Muscle of leg (tissue), 16 donors: ENCODE measurements at places on chromosomes 12 and 14.
A peak's percentile ranks its signal among the peaks of the same experiment; 100 is the strongest.

- H3K27ac ChIP-seq: peak overlapping the region; percentile 47
- DNase-seq: peak; percentile 91
- H3K36me3 ChIP-seq: no peaks in the 10 kb centered on the region
- peaks cover 5% of the 10 kb centered on the region for H3K27me3 ChIP-seq
- H3K4me3 ChIP-seq: no peak overlapping the region
- H3K4me1 ChIP-seq: peaks cover 24% of the 10 kb centered on the region
Observed at GRCh38 chr14:96176811-96177211, 27.8 kb upstream of the BDKRB2 start.

GRCh38 chr14:92970271-92970670, 47.3 kb downstream of the CHGA start:
- H3K4me3 ChIP-seq: no peak overlapping the region
- no peaks in the 10 kb centered on the region for H3K36me3 ChIP-seq
- peaks cover 19% of the 10 kb centered on the region for H3K4me1 ChIP-seq
- no peaks in the 10 kb centered on the region for H3K27me3 ChIP-seq
- no peak overlapping the region for H3K27ac ChIP-seq

- H3K4me1 ChIP-seq: peaks cover 88% of the 10 kb centered on the region
- H3K36me3 ChIP-seq: no peaks in the 10 kb centered on the region
- DNase-seq: peak; percentile 53
- no peak overlapping the region for H3K4me3 ChIP-seq
- no peaks in the 10 kb centered on the region for H3K27me3 ChIP-seq
- H3K27ac ChIP-seq: peak overlapping the region; percentile 99
Observed at GRCh38 chr14:77037938-77038568, 9.5 kb upstream of the IRF2BPL start.

- H3K4me1 ChIP-seq: peaks cover 12% of the 10 kb centered on the region
- no peak overlapping the region for H3K4me3 ChIP-seq
- H3K36me3 ChIP-seq: no peaks in the 10 kb centered on the region
- DNase-seq: no peak
- H3K27ac ChIP-seq: no peak overlapping the region
Observed at GRCh38 chr14:93103392-93104080, 12.2 kb downstream of the ITPK1 start.

DNA sequence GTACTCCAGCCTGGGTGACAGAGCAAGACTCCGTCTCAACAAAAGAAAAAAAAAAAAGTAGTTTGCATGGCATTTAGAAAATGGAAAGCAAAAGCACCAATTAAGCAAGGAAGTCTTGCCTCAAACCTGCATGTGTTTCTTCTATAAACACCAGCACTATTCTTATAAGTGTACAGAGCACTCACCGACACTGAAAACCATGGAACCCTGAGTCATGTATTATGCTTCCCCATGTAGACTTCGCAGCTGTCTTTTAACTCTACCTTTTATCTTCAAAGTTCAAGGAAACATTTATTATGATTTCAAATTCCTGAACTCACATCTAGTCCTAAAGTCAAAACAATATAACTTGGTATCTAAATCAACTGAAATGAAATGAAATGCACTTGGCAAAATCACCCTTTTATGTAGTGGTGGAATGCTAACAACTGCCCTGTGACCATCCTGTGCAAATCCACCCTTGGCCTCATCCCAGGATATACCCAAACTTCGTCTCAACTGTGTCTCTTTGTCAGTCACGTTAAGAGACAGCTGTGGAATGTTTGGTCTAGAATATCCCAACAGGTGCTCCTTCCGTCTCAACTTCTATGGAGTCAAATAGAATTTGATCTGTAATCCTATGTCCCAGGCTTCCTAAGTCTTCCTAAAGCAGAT, 4.8 kb downstream of the BCAT1 start:
- H3K27me3 ChIP-seq: no peaks in the 10 kb centered on the region
- H3K27ac ChIP-seq: peak overlapping the region; percentile 67
- no peaks in the 10 kb centered on the region for H3K36me3 ChIP-seq
- peak; percentile 88 for DNase-seq

DNA sequence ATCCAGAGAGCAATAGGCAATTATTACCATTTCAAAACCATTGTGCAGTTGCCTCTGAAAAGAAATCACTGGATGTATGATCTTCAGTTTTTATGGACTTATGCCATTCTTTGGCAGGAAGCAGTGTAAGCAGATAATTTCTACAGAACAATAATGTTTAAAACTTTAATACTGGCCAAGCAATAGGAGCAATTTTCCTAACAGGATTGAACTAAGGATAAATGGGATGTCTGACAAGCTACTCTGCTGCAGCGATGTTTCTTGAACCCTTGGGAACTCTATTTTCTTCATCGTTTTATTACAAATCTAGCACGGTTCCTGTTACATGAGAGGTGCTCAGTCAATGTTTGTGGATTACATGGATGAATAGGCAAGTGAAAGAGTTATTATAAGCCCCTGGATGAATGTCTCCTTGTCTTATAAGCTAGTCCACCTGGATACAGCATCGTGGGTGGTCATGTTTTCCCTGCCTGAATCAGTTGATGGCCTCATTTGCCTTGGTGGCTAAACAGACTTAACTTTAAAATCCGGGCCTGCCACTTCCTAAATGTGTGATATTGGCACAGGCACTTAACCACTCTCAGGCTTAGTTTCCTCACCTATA, 68.2 kb upstream of the MDM1 start:
- H3K36me3 ChIP-seq: no peaks in the 10 kb centered on the region
- peaks cover 2% of the 10 kb centered on the region for H3K4me1 ChIP-seq
- H3K27me3 ChIP-seq: no peaks in the 10 kb centered on the region
- no peak overlapping the region for H3K27ac ChIP-seq
- peak; percentile 53 for DNase-seq

- H3K27me3 ChIP-seq: no peaks in the 10 kb centered on the region
- no peaks in the 10 kb centered on the region for H3K36me3 ChIP-seq
- DNase-seq: no peak
- no peak overlapping the region for H3K4me3 ChIP-seq
Observed at GRCh38 chr12:91335699-91336098, 153.1 kb upstream of the DCN start.

GRCh38 chr14:99093532-99094517, 178.2 kb downstream of the BCL11B start:
- H3K27ac ChIP-seq: peak overlapping the region; percentile 47
- H3K36me3 ChIP-seq: no peaks in the 10 kb centered on the region
- H3K4me1 ChIP-seq: peaks cover 9% of the 10 kb centered on the region
- DNase-seq: peak; percentile 40
- H3K27me3 ChIP-seq: no peaks in the 10 kb centered on the region
- no peak overlapping the region for H3K4me3 ChIP-seq

DNA sequence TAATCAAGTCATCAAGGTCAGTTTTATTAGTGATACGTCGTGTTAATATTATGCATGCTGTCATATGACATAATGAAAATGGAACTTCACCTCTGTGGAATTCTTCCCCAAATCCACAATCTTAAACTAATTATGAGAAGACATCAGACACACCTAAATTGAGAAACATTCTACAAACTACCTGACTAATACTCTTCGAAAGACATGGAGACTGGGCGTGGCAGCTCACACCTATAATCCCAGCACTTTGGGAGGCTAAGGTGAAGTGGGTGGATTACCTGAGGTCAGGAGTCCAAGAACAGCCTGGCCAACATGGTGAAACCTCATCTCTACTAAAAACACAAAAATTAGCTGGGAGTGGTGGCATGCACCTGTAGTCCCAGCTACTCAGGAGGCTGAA, 33.3 kb upstream of the KRAS start:
- no peaks in the 10 kb centered on the region for H3K27me3 ChIP-seq
- DNase-seq: no peak
- H3K36me3 ChIP-seq: no peaks in the 10 kb centered on the region
- H3K27ac ChIP-seq: no peak overlapping the region
- H3K4me3 ChIP-seq: no peak overlapping the region

DNA sequence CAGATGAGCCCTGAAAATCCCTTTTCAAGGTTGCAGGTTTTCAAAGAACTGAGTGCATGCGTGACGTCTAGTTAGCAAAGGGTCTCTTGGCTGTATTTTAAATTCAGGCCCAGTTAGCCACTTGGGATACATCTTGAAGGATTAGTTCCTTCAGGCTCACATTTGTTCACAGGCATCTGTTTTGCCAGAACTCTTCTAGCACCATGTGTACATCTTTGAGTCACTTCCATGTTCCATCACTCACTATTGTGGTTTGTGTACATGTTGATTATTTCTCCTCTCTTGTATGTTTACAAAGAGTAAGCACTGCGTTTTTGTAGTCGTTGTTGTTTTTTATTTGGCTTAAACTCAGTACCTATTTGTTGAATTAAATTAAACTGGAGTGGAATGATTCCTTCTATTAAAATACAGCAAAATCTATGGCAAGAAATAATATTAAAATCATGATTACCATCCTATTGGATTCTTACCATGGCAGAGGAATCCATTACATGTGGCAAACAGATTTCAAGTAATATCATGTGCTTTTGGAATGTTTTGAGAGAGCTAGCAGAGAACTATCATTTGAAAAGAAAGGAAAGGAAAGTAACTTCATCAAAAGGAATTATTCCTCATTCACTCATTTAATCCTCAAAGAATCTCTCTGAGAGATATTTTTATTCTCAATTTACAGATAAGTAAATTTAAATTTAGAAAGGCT, 438.9 kb upstream of the FAR2 start:
- no peaks in the 10 kb centered on the region for H3K36me3 ChIP-seq
- H3K27me3 ChIP-seq: no peaks in the 10 kb centered on the region
- no peak overlapping the region for H3K4me3 ChIP-seq
- no peaks in the 10 kb centered on the region for H3K4me1 ChIP-seq

DNA sequence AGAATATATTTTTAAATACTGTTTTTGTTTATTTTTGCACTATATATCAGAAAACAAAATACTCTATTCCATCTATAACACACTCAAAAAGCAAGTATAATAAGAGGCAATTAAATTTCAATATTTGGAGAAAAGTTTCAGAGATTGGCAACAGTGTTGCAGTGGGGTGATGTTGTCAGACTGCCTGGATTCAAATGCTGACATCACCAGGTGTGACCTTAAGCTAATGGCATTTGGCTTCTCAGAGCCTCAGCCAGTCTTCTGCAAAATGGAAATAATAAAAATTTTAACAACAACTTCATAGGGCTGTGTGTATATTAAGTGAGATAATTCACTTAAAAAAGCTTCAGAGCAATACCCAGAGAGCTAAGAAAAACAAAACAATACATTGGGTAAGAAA, 74.7 kb downstream of the TMTC1 start:
- no peak overlapping the region for H3K27ac ChIP-seq
- no peaks in the 10 kb centered on the region for H3K36me3 ChIP-seq
- H3K4me3 ChIP-seq: no peak overlapping the region
- H3K27me3 ChIP-seq: no peaks in the 10 kb centered on the region

DNA sequence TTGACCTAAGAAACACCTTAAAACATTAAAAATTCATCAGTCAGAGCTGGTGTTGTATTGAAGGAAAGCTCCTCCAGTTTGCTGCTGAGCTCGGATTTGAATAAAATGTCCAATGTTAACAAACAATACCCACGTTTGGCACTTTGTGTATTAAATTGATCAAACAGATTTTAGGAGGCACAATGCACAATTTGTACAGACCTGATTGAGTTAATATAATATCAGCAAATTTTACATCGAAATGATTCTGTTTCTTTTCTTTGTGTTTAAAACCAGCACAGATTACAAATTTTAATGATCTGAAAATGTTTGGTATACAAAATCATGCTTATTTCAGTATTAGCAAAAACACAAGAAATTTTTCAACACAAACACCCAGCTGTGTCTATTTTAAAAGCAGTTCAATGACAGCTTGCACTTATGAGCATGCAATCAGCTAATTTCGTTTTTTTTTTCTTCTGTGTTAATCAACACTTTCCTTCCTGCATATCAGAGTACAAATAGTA, 2.8 kb upstream of the FOXG1 start:
- H3K4me1 ChIP-seq: peaks cover 11% of the 10 kb centered on the region
- no peaks in the 10 kb centered on the region for H3K36me3 ChIP-seq
- no peak overlapping the region for H3K4me3 ChIP-seq

- no peaks in the 10 kb centered on the region for H3K36me3 ChIP-seq
- H3K4me1 ChIP-seq: no peaks in the 10 kb centered on the region
- no peak overlapping the region for H3K4me3 ChIP-seq
- DNase-seq: no peak
- no peak overlapping the region for H3K27ac ChIP-seq
Observed at GRCh38 chr14:73623504-73624054, 11.3 kb downstream of the ACOT6 start.

DNA sequence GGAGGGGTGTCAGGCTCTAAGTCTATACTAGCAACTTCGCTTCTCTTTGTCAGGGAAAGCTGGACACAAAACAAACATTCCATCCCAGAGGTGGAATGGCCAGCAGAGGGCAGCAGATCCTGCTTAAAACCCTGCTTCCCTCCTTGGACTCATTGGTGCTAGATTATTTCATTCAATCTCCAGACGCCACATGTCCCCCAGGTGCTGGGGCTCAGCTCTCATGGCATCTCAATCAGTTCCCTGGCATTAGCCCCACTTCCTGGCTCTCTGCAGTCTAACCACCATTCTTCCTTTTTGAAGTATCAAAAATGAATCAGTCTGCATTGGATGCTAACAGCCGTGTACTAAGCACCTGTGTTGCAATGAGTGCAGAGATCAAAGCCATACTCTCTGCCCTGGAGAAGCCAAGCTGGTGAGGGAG, 8.1 kb upstream of the PPP1R1A start:
- peak; percentile 76 for DNase-seq
- no peak overlapping the region for H3K27ac ChIP-seq
- H3K36me3 ChIP-seq: no peaks in the 10 kb centered on the region

DNA sequence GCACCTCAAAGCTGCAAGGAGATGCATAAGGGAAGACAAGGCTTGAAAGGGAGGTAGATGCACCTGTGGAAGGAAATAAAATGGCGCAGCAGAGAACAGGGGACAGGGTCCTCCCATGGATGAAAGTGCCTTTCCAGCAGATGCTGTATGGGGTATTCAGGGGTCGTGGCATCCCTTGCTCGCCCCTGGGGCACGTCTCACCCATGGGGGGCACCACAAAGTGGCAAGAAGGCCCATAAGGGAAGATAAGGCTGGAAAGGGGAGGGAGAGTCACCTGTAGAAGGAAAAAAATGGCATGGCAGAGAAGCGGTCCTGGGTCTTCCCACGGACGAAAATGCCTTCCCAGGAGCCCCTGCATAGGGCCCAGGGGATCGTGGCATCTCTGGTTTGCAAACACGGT, 265.1 kb downstream of the ALG10 start:
- H3K36me3 ChIP-seq: no peaks in the 10 kb centered on the region
- H3K4me3 ChIP-seq: no peak overlapping the region

GRCh38 chr12:110244829-110245228, 36.2 kb upstream of the ATP2A2 start:
- peaks cover 46% of the 10 kb centered on the region for H3K4me1 ChIP-seq
- H3K27ac ChIP-seq: no peak overlapping the region
- DNase-seq: no peak
- no peak overlapping the region for H3K4me3 ChIP-seq

DNA sequence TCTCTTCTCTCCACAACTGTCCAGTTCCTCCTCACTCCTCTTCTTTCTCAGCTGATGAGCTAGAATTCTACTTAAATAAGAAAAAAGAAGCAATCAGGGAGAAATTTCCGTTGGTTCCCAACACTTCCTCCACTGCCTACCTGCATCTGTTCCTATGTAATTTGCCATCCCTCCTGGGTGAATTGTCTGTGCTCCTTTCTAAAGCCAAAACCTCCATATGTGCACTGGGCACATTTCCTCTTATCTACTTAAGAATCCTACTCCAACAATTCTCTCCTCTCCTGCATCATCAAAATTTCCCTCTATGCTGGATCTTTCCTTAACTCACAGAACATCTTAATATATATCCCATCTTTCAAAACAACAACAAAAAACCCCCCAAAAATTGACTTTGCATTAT, 35.2 kb downstream of the GPR65 start:
- H3K4me1 ChIP-seq: no peaks in the 10 kb centered on the region
- no peaks in the 10 kb centered on the region for H3K27me3 ChIP-seq
- no peak overlapping the region for H3K4me3 ChIP-seq
- H3K27ac ChIP-seq: no peak overlapping the region
